ENCODE measurements at places on chromosomes 1 and 21.

DNA sequence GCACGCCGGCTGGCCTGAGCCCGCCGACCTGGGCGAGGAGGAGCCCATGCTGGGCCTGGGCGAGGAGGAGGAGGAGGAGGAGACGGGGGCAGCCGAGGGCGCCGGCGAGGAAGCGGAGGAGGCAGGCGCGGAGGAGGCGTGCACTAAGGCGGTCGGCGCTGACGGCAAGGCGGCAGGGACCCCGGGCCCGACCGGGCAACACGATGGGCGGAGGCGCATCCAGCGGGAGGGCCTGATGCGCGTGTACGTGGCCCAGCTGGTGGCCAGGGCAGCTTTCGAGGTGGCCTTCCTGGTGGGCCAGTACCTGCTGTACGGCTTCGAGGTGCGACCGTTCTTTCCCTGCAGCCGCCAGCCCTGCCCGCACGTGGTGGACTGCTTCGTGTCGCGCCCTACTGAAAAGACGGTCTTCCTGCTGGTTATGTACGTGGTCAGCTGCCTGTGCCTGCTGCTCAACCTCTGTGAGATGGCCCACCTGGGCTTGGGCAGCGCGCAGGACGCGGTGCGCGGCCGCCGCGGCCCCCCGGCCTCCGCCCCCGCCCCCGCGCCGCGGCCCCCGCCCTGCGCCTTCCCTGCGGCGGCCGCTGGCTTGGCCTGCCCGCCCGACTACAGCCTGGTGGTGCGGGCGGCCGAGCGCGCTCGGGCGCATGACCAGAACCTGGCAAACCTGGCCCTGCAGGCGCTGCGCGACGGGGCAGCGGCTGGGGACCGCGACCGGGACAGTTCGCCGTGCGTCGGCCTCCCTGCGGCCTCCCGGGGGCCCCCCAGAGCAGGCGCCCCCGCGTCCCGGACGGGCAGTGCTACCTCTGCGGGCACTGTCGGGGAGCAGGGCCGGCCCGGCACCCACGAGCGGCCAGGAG is 7.2 kb upstream of the IBA57 start:
- no peak for DNase-seq

DNA sequence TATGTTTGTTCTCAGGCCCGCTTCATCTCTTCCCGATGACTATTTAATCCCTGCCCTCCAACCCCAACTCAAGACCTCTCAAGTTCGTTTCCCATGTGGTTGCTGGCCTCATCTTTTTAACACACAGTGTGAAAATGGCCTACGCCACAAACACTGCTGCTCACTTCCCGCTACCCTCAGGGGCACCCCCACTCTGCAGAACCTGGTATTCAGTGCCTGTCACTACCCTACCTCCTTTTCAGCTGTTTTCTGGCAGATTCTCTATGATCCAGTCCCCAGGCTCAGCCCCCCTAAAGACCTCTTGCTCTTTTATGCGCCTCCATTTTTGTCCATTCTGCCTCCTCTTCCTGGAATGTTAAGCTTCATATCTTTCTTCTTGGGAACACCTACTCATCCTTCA is 152.6 kb upstream of the C1orf174 start:
- DNase-seq = no peak

DNA sequence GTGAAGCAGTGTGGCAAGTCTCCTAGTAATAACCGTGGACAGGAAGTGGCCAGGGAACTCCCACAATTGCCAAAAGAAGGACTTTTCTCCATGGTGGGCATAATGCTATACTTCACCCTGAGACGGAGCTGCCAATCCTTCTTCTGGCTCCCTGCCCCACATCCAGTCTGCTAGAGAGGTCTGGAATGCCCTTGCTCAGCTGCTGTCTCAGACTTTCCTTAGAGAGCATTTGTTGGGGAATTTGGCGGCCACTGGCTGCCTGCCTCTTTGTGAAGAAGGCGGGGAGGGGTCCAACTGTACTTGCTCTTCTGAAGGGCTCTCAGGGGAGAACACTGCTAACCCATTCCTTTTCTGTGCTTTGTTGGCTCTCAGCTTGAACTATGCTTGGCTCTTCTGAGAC is 123.7 kb upstream of the EDN2 start:
- DNase-seq = no peak

- DNase-seq = peak; percentile 85
Measured at GRCh38 chr1:19341201-19342061, 29.3 kb downstream of the SLC66A1 start.

DNA sequence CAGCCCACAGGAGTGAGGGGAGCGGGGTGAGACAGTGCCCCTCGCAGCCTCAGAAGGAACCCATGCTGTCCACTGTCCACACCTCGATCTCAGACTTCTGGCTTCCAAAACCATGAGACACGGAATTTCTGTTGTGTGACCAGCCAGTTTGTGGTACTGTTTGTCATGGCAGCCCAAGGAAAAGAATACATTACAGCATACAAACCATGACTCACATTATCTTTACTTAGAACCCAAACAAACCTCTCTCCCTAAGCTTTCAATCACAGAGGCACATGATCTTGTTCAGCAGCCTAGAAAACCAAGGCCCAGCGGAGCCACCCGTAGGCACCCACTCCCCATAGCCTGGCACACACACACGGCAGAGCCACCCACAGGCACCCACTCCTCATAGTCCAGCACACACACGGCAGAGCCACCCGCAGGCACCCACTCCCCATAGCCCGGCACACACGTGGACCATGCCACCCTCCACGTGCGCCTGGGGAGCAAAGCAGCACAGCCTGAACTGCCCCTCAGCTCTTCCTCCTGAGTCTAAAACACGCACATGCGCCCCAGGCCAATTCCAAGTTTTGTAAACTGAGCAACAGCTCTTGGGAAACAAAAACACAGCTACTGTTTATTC is 458 bp upstream of the KRTAP10-4 start:
- no peak for DNase-seq

DNA sequence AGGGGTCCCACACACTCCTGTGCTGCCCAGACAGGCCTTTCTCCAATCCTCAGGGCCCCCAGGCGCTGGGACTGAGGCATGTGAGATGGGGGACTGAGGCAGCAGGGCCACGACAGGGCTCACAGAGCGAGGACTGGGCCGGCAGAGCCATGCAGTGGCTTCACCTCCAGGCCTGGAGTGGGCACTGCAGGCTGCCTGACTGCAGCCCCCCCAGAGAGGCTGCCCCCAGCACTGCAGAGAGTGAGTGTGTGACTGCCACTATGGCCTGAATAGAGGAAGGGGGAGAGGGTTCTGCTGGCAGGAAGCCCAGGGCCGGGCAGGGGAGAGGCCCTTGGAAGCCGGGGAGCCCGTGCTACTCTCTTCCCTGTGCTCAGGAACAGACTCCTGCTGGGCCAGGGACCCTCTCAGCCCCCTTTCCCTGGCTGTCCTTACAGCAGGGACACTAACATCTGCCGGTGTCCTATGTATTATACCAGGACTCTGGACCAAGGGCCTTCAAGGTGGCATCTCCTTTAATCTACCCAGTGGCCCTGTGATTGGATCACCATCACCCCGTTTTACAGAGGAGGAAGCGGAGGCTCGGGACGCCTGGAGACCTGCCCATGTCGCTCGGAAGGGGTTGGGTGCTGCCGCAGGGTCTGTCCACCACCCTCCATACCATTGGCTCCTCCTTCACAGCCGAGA is 20.2 kb upstream of the PLEKHG5 start:
- DNase-seq = no peak

DNA sequence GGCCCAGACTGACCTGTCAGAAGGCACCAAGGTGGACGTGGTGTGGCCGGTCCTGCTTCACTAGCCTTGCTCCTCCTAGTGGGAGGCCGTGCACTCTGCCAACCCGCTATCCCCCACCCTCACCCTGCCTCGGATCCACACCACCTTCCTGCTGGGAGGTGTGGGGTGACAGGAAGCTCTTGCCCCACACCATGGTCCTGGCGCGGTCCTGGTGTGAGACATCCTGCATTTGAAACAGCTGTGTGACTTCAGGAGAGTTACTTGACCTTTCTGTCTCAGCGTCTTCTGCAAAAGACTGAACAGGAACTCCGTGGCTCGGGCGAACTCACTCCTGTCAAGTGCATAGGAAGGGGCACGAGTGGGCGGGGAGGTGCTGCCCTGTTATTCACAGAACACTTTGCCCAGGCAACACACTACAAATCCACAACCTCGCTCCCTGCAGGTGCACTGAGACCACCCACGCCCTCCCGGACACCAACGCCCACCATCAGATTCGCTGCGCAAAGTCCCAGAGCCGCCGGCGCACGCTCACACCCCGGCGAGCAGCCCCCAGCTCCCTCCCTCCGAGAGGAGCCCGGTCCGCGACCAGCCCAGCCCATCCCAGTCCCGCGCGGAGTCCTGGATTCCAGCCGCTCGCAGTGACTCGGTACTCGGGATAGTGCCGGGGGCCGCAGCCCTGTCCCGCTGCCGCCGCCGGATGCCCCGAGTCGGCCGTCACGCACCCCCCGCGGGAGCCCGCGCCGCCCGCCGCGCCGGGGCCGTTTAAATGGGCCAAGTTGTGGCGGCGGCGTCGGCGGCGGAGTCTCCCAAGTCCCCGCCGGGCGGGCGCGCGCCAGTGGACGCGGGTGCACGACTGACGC is at the start of gene SAMD11:
TSS of gene SAMD11 (plus strand) at position 793 of the 860 bp plus-strand sequence. CDS start 509 bp downstream, outside the sequence.
- DNase-seq = peak; percentile 69

- DNase-seq = no peak
Measured at GRCh38 chr1:116806245-116806644, 52.0 kb downstream of the CD2 start.

DNA sequence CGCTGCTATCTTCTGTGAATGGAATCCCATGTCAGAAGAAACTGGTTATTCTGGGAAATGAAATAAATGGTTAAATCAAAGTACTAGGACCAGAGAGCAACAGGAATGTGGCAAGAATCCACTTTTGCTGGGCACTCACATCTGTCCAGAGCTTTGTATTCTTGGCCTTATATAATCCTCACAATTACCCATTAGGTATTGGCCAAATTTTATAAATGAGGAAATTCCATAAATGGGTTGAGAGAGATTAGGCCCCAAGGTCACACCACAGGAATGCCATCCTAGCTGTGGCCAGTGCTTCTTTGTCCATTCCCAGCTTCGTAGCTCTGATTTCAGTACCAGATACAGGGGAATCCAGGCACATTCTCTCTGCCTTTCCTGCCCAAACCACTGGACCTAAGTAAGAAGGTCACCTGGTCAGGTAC is 76.1 kb upstream of the HOOK1 start:
- no peak for DNase-seq

DNA sequence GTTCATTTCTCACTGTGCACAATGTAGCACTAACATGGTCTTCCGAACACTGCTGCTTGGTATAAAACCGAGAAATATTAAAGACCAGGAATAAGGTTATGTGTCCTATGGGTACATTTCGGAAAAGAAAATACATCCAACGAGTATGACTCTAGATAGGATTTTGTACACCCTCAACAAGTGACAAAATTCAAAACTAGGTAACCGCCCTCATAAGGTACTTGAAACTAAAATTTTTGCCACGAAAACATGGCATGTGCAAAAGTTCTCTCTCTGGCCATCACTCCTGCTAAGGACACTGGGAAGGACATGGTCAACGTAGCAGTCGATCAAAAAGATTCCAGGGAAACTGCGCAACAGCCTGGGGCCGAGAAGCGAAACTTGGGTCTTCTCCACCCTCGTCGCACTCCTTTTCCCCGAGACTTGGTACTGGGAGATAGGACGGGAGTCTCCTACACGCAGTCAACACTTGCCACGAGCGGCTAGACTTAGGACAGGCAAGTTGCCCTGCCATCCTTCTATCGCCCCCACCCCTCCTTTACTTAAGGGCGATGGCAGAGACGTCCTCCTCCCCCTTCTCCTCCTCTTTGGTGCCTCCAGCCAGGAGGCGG is 338 bp upstream of the TOR1AIP1 start:
- DNase-seq = peak; percentile 79

GRCh38 chr1:106768501-106768900 is 288.0 kb upstream of the PRMT6 start:
- peak; percentile 4 for DNase-seq

- no peak for DNase-seq
Measured at GRCh38 chr1:32394890-32395432, 720 bp upstream of the BSDC1 start.

- DNase-seq = no peak
Measured at GRCh38 chr1:14143777-14144176, 443.8 kb downstream of the PRDM2 start.

GRCh38 chr1:149879556-149879955 is 19.8 kb upstream of the BOLA1 start:
- no peak for DNase-seq

GRCh38 chr1:17577907-17578297 is 38.4 kb downstream of the ARHGEF10L start:
- no peak for DNase-seq

DNA sequence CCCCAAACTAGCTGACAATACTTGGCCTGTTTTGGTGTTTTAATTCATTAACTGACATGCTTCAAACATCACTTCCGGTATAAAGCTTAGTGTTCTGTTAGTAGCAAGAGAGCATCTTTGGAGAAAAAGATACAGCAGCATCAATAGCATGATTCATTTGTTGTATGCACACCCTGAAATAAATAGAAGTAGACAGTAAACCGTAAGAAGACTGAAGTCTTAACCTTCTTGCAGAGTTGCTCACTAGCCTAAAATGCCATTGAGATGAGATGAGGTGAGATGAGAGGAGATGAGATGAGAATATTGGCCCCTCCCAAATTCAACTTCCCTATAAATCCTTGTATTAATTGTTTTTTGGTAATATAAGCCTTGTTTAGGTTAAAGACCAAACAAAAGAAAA is 108.8 kb downstream of the TNFSF18 start:
- no peak for DNase-seq

DNA sequence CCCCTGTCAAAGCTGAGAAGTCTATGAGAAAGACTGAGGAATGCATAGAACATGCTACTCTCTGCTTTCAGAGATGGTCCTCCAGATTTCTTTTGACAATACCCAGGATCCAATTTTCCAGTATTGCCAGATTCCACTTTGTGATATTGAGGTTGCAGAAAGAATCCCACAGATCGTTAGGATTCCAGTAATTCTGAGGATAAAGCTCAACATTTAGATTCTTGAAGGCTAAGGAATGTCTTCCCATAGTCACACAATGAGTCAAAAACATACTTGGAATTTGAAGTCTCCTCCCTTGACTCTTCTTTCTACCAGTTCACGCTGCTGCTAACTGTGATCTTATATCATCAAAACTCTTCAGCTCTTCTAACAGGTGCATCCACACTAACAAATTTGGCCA is 57.1 kb downstream of the TNFSF18 start:
- DNase-seq = no peak

DNA sequence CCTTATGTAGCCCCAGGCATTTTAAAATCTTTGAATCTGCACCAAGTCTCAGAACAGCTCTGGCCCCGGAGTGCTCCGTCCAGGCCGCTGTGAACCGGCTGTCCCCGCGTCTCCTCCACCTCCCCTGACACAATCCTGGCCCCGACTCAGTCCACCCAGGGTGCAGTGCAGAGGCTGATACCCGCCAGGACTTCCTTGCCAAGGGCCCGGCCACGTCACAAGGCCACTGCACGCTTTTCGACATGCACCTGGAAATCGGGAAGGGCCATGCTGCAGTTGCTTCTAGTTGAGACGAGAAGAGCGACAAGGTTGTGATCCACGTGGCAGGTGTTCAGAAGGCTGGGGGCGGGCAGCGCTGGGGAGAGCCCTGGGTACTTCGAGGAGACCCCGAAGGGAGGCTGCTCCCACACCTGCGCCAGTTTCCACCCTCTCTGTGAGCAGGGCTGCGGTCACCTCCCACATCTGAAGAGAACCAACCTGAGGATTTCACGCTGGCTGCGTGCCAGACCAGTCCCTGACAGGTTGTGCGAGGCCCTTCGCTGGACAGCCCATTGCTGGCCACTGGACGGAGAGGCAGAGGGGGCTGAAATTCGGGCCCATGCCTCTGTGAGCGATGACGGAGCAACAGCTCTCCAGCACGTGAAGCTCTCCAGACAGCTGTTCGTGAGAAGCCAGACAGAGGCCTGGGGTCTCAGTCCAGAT is 6.7 kb downstream of the VWA1 start:
- no peak for DNase-seq
